Esophagus squamous epithelium (tissue), 5 donors: ENCODE measurements at places on chromosomes 1 and 21.

DNA sequence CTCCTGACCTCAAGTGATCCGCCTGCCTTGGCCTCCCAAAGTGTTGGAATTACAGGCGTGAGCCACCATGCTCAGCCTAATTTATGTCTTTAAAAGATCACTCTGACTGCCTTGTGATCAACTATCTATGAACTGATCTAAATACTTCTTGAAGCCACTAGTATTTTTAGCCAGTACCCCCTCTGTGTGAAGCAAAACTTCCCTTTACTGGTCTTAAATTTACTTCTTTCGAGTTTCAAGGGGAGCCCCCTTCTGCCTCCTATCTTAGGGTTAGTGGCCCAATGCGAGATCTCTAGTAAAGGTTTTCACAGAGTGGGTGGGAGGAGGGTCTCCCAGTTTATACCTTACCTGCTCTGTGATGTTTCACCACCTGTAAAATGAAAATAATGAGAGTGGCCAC, 66.1 kb upstream of the RPL11 start:
- no peak for DNase-seq

GRCh38 chr1:160629286-160630210, 17.3 kb downstream of the SLAMF1 start:
- no peak for DNase-seq

DNA sequence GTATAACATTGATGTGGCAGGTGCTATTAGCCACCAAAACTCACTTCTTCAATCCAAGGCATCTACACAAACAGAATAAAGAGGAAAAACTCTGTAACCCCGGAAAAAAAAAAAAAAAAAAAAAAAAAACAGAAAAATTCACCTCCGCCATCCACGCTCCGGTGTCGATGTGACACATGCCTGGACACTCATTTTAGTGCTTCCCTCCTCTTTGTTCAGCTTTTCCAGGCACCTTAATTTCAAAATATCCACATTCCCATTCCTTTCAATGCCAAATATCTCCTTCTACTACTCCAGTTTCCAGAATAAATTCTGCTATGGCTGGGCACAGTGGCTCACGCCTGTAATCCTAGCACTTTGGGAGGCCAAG, 5.8 kb upstream of the RERE start:
- no peak for DNase-seq

DNA sequence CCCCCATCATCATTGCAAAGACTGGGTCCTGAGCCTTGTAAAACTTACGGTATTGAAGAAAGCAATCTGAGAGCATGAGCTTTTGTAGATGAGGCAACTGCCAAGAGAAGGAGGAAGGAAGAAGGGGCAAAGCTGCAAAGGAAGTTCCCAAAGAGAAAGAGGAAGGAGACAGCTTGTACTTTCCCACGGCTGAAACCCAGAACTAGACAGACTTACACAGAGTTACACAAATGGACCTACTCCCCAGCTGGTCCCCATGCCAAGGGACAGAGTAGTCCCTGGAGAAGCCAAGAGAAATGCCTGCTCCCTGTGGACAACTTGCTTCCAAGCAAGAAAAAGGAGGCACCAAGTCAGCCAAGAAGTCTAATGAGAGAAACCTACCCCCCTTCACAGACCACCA, 22.6 kb downstream of the SLC5A9 start:
- DNase-seq, result no peak

- no peak for DNase-seq
These were observed 27.2 kb downstream of the PSMG1 start for GRCh38 chr21:39156024-39156423.
